ENCODE measurements at places on chromosomes 3 and 15.

DNA sequence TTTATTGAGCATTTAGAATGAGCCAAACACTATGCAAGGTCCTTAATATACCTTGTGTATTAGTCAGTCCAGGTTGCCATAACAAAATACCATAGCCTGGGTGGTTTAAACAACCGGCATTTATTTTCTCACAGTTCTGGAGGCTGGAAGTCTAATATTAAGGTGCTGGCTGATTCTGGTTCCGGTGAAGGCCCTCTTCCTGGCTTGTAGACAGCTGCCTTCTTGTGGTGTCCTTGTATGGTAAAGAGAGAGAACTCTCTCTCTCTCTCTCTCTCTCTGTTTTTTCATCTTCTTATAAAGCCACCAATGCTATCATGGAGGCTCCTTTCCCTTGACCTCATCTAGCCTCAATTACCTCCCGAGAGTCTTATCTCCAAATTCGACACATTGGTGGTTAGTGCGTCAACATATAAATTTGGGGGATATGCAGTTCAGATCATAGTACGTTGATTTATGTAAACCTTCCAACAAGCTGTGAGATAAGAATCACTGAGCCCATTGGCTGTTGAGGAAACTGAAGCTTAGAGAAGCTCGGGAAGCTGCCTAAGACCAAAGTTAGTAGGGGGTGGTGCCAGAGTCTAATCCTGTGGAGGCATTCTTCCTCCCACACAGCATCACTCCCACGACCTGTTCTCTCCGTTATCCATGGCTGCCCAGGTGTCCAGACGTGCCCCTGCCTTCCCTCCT lies 298.0 kb upstream of the PROK2 start:
- no peak for DNase-seq

GRCh38 chr15:40908095-40908494 lies 13.8 kb downstream of the VPS18 start:
- no peak for DNase-seq

- DNase-seq: no peak
Measured at GRCh38 chr3:157122116-157122515, 37.8 kb downstream of the CCNL1 start.

DNA sequence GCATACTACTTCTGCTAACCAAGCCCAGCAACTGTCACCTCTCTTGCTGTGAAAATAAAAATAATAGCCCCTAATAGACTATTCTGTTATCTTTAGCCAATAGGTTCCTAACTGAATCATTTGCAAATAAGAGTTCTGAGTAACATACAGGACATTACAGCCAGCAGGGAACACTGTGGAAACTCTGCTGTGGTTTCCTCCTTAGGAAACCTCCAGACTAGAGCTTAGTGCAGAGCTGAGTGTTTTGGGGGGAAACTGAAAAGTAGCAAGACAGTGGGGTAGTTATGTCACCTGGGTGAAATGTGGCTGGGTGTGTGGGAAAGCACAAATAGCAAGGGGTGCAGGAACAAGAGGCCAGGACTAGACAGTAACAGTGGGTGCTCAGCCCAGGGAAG lies 32.4 kb downstream of the DZIP1L start:
- DNase-seq: no peak

GRCh38 chr3:194598771-194599557 lies 34.3 kb downstream of the TMEM44 start:
- DNase-seq: no peak

- no peak for DNase-seq
Measured at GRCh38 chr3:97927704-97928103, 44.5 kb downstream of the RIOX2 start.

Measured in stimulated activated CD8-positive, alpha-beta memory T cell treated with anti-CD3 and anti-CD28 coated beads, Interleukin-4, amount 100 ng/mL, for 4 hours (primary cell).